ENCODE measurements at places on chromosomes 6 and 20.

GRCh38 chr6:16635810-16636602, 125.3 kb downstream of the ATXN1 start:
- no peak for DNase-seq

DNA sequence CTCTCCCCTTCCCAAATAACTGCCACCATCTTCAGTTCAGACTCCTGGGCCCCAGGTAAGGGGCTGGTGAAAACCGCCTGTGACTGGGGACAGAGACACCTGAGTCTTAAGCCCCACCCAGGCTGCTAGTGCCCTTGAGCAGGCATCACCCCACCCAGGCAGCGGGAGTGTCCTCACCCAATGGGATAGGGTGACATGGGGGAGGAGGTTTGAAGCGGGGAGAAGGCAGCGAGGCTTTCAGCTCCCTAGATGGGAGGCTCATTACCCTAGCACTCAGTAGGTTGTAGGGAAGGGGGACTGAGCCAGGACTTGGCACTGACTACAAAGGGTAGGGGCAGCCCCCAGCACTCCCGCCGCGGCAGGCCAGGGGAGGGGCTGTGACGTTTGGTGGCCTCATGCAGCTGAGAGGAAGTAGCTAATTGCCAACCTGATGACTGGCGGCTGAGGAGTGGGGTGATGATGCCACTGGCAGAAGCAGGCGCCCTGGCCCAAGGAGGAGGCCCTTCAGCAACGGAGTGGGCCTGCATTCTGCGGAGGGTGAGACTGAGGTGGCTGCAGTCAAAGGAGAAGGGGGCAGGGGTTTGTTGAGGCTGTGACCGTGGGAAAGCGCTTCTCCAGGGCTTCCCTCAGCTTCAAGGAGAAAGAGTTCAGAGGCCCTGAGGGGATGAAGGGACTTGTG, 126.9 kb downstream of the MRPL14 start:
- DNase-seq: no peak

- DNase-seq: no peak
These were observed 171.0 kb upstream of the PRND start for GRCh38 chr20:4550740-4551139.

GRCh38 chr20:605237-605636, 4.9 kb downstream of the TCF15 start:
- no peak for DNase-seq

DNA sequence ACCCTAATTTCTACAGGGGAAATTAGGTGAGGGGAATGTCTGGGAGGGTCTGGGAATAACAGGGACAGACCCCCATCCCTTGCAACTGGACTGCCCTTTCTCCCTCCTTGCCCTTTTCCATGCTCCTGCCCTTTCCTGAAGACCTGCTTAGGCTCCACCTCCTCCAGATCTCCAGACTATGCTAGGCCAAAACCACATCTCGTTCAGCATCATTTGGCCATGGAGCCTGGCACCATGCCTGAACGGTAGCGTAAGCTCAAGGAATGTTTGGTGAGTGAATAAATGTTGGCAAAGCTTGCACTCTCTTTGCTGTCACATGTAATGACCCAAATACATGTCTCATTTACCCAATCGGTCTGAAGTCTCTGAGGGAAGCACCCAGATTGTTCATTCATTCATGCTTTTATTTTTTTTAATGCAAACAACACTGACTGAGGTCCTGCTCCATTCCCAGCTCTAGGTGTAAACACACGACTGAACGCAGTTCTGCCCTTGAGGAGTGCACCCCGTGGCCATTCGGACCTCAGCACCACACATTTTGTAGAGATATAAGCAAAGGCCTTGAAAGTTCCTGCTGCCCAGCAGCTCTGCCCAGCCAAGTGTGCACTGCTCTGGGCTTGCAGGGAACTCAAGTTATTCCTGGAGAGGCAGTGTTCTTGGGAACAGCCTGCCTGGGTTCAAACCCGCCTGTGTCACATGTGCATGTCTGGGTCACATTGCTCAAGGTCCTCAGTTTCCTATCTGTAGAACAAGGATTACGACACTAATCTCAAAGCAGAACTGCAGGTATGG, 1.1 kb upstream of the GRM4 start:
- no peak for DNase-seq

GRCh38 chr6:106671651-106672050, 42.3 kb downstream of the QRSL1 start:
- DNase-seq: no peak

DNA sequence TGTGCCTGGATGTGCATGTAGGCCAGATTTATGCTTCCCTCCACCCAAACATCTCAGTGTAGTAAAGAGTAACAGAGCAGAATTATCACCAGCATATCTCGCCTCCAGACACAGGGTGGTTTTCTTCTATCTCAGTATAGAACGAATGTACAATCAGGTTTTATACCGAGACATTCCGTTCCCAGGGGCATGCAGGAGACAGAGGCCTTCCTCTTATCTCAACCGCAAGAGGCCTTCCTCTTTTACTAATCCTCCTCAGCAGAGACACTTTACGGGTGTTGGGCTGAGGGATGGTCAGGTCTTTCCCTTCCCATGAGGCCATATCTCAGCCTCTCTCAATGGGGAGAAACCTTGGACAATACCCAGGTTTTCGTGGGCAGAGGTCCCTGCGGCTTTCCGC, 36.4 kb upstream of the MC3R start:
- no peak for DNase-seq

DNA sequence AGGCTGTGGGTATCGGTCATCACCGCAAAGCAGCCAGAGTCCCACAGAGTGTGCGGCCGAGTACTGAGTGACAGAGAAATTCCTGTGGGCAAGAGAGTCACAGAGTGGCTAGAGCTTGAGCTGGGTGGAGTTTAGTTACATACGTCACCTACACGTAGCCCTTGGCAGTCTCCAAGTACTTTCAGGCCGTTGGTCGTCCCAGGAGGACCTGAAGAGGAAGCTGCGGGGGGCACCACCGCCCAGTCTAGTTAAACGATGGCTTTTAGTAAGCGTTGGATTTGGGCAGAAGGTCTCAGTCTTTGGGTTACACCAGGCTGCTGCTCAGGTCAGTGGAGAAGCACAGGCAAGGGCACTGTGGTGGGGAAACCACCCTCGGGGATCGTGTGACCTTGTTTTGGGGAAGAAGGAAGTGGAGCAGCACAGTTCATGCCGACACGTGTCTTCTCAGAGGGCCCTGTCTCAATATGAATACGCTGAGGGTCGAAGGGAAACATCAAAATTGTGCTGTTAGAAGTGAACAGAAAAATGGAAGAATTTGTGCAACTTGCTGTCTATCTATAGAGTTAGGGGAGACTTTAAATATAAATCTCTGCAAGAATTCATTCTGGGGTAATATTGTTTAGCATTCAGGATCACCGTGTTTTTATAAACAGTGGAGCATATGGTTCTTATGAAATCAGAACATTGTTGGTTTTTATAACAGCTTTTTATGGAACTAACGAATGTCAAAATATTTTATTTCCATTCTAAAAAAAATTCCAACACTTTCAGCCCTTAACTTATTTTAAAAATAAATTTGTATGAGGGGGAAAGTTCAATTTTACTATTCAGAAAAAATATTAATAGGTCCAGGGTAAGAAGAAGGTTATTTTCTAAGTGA, 28.6 kb downstream of the KIF25 start:
- DNase-seq: no peak

DNA sequence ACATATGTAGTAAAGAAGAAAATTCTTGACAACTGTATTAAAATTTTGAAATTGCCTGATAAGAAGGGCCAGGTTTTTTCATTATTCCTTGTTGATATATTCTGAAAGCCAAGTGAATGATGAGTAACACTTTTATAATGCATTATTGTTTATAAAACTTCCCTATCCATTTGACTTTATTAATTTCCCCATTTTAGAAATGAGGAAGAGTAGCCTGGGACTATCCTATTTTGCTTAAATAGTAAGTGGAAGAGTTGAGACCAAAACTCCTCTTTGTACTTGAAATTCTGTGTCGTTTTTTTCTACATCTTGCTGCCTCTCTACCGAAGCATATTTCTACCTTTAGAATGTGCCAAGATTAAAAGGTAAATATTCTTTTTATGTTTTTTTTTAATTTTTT, 39.7 kb downstream of the TRMT11 start:
- no peak for DNase-seq

DNA sequence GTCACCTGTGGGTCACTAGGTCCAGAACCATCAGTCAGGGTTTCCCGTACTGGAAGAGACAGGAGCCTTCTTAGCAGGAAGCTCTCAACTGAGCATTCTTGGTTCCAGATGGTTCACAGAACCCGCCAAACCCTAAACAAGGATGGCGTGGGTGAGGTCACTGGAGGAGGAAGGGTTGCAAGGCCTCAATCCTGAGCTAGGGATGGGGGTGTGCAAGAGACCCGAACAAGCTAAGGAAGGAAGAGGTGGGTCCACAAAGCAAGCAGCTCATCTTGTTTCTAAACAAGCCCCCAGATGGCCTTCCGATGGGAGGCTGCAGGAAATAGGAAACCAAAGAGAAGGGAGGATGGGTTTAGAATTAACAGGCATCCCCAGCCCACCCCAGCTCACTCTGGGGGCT, 92.7 kb downstream of the PREX1 start:
- DNase-seq: no peak

DNA sequence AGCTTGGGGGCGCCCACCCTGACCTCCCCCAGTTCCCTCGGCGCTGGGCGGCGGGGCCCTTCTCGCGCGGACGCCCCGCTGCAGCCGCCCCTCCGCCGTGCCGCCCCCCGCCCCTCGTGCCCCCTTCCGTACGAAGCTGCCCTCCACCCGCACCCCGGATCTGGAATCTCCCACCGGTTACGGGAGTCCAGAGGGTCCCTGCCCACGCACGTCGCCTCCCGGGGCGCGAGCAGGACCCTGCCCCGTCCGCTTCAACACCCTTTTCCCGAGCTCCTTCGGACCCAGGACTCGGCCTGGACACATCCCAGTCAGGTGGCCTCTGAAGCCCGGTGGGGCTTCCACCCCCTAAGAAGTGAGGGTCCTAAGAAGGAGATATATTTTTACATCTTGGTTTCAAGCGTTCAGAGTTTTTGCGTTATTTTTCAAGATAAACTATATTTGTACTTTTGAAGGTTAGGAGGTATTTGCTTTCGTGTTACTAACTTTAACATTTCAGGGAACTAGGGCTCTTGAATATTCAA, 506 bp downstream of the ARFGAP1 start:
- DNase-seq: no peak

GRCh38 chr6:142349215-142349823, 47.5 kb downstream of the ADGRG6 start:
- no peak for DNase-seq

DNA sequence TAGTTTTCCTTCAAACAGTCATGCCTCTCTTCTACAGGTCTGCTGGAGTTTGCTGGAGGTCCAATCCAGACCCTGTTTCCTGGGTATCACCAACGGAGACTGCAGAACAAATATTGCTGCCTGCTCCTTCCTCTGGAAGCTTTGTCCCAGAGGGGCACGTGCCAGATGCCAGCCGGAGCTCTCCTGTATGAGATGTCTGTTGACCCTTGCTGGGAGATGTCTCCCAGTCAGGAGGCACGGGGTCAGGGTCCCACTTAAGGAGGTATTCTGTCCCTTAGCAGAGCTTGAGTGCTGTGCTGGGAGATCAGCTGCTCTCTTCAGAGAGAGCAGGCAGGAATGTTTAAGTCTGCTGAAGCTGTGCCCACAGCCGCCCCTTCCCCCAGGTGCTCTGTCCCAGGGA, 666.9 kb downstream of the FRK start:
- no peak for DNase-seq

GRCh38 chr6:79605968-79606764, 25.0 kb upstream of the SH3BGRL2 start:
- no peak for DNase-seq

GRCh38 chr6:31717499-31718222, 2.5 kb downstream of the LY6G6D start:
- no peak for DNase-seq

DNA sequence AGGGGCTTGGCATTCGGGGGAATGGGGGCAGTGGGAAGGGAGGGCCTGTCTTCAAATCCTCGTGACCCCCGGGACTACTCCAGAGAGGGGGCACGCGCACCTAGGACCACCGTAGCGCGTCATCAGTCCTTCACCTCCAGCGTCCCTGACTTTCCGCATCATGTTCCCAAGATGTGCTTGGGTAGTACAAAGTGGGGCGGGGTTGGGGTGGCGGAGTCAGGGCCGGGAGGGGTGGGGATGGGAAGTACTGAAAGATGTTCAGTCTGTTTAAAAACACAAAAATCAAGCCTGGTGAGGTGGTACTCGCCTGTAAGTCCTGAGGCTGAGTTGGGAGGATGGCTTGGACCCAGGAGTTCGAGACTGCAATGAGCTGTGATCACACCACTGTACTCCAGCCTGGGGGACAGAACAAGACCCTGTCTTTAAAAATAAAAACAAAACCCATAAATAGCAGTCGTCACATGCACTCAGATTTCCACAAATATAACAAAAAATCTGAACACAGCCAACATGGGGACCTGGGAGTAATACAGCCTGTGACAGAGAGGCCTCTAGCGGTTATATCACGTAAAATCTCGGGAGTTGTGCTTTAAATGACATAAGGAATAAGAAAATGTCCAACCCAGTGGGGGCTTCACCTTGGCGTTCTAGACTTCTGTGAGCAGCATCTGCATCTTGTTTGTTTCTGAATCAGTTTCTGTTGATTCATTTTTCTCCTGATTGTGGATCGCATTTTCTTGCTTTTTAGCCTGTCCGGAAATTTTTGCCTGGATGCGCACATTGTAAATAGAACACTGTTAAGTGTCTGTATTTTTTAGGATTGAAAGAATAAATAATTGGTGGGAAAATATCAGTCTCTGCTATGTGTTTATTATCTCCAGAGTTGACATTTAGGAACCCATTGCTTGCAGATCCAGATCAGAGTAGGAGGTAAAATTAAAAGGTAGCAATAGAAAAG, 698 bp upstream of the LRP11 start:
- DNase-seq: no peak

DNA sequence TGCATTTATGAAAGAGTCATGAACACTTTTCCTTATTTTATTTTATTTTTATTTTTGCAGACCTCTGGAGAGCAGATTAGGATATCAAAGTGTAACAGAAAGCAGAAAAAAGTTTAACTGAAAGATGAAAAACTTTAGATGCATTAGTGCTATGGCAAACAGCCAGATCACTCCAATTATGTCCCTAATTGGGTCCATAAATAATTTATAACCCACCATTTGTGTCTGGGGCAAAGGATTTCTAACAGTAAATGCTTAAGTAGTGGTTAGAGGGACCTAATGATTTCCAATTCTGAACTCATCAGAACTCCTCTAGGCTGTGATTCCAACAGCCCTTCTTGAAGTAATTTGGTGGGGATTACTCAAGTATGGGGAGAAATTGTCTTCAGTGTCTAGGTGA, 93.7 kb upstream of the PROKR2 start:
- DNase-seq: no peak

DNA sequence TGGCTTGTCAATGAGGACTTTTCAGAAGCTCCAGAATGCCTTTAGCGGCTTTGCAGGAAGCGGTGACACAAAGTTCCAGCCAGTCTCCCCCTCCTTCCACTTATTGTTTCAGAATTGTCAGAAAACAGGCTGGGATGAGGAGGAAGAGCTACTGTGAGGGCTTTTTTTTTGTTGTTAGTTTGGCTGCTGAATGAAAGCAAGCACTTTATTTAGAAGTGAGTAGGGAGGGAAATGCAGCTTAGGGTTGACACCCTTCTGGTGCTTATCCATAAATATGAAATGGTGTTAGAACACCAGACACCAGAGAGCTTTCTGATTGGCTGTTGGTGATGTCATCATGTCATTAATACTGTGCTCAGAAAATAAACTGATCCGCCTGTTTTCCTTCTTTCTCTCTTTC, 251.5 kb downstream of the SOX4 start:
- no peak for DNase-seq

- DNase-seq: no peak
These were observed 146.9 kb downstream of the FOXC1 start for GRCh38 chr6:1756472-1757129.

GRCh38 chr20:54227241-54227640, 19.4 kb downstream of the PFDN4 start:
- DNase-seq: no peak

- DNase-seq: no peak
These were observed 3.8 kb downstream of the SLC35B2 start for GRCh38 chr6:44253307-44254101.
